Anterior cingulate cortex (tissue), 58 donors: ENCODE measurements at places on chromosomes 11 and 22.

DNA sequence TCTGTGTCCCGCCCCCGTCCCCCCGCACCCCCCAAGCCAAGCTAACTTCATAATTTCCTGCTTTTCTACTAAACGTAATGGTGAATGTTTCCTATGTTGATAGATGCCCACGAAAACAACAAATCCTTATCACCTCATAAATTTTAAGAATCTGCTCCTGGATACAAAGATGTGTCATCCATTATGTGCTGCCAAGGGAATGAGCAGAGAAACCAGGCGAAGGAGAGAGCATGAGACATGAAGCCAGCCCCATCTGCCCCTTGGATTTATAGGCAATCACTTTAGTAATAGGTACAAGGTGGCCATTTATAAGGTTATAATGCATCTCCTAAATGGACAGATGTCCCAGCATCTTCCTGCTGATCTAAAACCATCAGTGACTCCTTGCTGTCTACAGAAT, 30.3 kb downstream of the LAYN start:
- no peak for DNase-seq

- no peak for DNase-seq
These were observed 230.5 kb downstream of the MIAT start for GRCh38 chr22:26887916-26888315.

DNA sequence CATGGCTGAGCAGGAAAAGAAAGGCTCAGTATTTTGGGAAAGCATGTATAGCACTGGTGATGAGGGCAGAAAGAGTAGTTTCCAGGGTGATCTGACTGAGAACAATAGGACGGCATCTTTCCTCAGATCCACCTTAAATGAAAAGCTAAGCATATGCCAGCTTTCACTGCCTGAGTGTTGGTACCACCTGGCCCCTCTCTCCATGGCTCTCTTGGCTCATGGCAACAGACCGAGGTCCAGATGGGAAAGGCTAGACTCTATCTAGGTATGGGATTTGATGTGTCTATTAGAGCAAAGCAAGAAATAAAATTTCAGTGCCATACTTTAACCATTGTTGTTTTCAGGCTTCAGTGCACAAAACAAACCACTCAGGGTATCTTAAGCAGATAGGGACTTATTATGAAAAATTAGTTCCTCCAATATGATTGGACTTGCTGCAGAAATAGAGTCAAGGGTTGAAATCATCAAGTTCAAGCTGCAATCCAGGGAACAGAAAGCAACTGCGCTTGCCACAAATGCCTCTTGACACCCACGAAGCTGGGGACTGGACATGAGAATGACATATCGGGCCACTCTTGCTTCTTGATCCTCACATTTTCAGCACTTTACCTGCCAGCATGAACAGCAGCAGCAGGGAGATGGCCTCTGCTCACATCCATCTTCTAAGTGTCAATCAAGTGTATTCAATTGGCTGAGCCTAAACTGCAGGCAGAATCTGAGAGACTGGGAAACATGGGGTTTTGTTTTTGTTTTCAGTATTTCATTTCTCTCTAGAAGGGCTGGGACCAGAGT, 64.0 kb upstream of the SNX19 start:
- no peak for DNase-seq

GRCh38 chr11:2382129-2382517, 5.0 kb downstream of the CD81 start:
- no peak for DNase-seq

DNA sequence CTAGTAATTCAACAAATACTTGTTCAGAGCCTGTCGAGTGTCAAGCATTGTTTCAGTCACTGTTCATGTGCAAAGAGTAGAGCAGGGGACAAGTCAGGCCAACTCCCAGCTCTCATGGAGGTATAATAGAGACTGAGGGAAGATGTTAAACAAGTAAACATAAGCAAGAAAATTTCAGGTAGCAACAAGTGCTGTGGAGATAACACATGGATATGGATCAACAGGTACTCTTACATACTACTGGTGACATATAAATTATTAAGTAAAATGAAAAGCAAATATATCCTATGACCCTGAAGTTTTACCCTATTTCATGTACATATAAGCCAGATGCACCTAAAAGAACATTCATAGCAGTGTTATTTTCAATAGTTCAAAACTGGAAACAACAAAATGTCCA, 42.7 kb downstream of the SIK2 start:
- no peak for DNase-seq

DNA sequence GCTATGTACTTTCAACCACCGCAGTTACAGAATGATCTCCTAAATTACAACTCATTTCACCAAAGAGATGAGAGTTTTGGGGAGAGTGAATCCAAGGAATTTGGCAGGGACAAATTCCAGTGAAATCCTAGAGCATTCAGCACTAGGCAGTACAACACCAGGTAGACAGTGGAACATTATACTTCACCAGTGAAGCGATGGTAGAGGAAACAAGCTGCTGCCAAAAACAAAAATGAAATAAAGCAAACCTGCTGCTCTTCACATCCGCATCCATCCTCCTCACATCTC, 16.9 kb downstream of the SMCO4 start:
- DNase-seq: no peak

- DNase-seq: no peak
These were observed 13.0 kb downstream of the JHY start for GRCh38 chr11:122895563-122895962.

- no peak for DNase-seq
These were observed 6.5 kb upstream of the DRD2 start for GRCh38 chr11:113481672-113482071.

GRCh38 chr22:47788461-47788860, 1026.0 kb downstream of the TBC1D22A start:
- no peak for DNase-seq

DNA sequence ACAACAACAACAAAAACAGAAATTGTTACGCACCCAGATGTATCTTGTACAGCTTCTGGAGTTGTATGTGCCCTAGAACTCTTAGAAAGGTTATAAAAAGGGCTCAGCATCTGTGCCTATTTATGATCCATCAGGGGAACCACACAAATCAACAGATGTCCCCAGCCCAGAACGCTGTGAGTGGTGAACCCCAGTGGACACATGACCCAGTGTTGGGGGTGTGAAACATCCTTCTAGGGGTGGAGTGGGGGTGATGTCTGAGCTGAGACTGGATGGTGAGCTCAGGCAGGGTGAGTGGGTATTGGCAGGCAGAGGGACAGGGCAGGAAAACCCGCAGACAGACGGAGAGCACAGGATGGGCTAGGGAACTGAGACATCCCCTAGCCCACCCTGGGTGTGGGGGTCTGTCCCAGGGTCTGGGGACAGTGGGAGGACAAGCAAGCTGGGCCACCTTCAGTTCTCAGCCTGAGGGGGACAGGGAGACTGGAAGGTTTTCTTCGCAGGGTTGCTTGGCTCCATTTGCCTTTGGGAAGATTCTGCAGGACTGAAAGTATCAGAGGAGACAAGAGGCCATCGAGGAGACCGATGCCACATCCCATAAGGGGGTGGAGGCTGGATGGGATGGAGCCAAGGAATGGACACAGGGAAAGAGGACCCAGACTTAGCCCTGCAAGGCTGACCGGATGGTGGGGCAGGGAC, 5.8 kb upstream of the EMID1 start:
- DNase-seq: no peak
